Activated T-helper 1 cell treated with anti-CD3 and anti-CD28 coated beads, Interleukin-2, amount 50 U/mL, for 16 hours (primary cell): ENCODE measurements at places on chromosomes 3 and 15.

- DNase-seq, result no peak
Observed at GRCh38 chr15:99562238-99562637, 3.5 kb upstream of the MEF2A start.

GRCh38 chr3:181691901-181692300 lies 19.8 kb upstream of the SOX2 start:
- no peak for DNase-seq

GRCh38 chr15:68416158-68416535 lies 15.8 kb downstream of the ITGA11 start:
- no peak for DNase-seq

- no peak for DNase-seq
Observed at GRCh38 chr3:171788546-171789351, 21.5 kb downstream of the PLD1 start.

DNA sequence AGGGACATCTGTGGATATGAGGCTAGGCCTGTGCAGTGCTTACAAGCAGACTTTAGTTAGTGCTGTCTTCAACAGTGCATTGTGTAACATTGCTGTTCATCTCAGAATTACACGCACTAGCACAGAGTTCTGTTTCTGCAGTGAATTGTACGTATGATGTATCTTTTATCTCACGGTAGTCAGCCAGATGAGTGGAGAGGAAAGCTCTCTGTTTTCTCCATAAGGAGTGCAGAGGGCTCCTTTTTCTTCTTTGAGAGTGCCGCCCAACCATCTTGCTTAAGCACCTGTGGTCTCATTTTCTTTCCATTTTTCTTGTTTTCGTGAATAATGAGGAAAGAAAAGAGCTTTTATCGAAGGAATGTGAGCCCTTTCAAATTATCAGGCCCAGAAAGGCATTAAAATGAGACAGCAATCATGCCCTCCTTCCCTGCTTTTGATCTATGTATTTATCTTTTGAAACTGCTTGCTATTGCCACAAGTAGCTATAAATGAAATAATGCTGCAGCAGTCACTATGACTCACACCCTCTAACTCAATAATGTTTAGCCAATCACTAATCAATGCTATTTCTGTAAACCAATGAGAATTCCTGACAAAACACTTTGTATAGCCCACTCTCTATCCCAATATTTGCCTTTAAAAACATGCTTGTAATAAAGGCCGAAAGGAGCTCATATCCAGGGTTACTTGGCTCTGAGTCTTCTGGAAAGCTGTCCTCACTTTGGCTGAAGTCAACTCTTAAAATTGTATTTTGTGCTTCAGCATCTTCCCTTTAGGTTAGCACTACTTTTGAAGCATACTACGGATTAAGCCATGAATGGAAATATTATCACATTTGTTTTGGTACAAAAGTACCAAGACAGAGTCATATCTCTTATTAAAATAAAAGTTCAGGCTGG lies 226.0 kb upstream of the P2RY1 start:
- no peak for DNase-seq
